ENCODE measurements at places on chromosomes 4 and X.

DNA sequence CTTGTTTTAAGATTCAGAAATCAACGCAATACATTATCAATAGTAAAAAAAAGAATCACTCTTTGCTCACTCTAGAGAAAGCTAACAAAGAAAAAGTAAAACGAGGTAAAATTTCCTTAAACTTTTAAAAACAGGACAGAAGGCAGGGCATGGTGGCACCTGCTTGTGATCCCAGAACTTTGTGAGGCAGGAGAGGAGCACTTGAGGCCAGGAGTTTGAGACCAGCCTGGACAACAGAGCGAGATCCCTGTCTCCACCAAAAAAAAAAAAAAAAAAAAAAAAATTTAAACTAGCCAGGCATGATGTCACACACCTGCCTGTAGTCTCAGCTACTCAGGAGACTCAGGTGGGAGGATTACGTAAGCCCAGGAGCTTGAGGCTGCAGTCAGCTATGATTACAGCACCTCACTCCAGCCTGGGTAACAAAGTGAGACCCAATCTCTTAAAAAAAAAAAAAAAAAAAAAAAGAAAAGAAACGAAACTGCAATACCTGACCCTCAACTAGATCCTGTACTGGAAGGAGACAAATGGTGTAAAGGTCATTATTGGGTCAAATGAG is 3.5 kb downstream of the CCNI start:
- DNase-seq: peak; percentile 11

DNA sequence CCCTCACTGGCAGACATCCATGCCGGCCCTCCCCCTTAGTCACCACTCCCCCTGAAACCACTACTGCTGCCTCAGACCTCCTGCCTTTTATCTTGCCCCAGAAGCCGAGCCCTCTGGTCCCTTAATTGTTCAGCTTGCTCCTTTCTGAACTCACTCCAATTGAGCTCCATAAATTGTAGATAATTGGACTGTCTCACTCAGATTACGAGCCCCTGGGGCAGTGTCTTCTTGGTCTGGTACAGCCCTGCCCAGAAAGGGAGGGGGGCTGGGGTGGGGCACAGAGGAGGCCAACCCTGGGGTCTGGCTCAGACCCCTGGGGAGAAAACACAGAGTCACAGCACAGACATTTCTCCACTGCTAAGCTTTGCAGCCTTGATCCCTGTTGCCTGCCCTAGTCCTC is 39.4 kb downstream of the NALF2 start:
- no peak for DNase-seq

GRCh38 chr4:158778712-158779111 is 9.9 kb downstream of the FNIP2 start:
- DNase-seq: no peak

DNA sequence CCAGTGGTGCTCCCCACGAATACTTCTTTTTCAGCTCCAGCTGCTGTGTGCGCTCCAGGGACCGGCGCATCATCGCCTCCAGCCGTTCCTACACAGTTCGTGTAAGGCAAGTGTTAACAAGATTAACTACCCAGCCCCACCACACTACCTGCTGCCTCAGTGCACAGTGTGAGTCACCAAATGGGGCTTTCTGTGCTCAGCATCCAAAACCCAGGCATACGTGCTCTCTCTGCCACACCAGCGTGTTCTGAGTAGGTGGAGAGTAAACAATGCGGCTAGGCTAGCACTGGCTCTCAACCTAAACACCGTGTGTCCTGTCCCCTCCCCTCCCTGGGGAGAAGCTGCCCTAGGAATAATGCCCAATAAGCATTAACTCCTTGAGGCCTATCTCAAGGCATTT is 60.0 kb downstream of the MAP7D2 start:
- DNase-seq: no peak

DNA sequence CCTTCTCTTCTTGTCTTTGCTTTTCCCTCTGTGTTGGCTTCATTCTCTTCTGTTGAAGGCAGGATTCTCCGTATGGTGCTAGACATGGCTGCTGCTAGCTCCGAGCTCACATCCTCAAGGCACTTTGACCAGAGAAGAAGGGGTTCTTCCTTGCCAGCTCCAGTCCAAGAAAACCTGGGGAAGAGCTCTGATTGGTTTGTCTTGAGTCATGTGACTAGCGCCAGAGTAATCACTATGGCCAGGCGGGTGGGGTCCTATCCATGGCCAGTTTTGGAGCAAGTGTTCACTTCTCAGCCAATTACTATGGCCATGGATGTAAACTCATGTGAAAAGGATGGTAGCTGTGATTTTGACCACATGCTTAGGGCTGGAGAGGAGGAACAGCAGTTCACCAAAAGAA is 74.2 kb downstream of the CT47B1 start:
- DNase-seq: no peak

- DNase-seq: no peak
Observed at GRCh38 chr4:19531906-19532848, 719.5 kb upstream of the SLIT2 start.

- no peak for DNase-seq
Observed at GRCh38 chr4:188430384-188430783, 291.1 kb downstream of the TRIML1 start.

DNA sequence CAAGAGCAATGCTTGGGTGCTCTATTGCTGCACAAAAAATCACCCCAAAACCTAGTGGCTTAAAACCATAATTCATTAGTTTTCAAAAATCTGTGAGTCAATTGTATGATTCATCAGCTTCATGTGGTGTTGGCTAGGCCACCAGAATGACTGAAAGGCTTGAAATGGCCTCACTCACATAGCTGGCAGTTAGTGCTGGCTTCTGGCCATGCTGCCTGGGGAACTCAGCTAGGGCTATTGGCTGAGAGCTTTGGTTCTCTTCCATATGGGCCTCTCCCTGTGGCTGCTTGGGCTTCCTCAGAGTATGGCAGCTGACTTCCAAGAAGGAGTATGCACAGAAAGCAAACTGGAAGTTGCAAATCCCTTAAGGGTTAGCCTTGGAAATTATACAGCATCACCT is 3.1 kb upstream of the MTMR1 start:
- no peak for DNase-seq

DNA sequence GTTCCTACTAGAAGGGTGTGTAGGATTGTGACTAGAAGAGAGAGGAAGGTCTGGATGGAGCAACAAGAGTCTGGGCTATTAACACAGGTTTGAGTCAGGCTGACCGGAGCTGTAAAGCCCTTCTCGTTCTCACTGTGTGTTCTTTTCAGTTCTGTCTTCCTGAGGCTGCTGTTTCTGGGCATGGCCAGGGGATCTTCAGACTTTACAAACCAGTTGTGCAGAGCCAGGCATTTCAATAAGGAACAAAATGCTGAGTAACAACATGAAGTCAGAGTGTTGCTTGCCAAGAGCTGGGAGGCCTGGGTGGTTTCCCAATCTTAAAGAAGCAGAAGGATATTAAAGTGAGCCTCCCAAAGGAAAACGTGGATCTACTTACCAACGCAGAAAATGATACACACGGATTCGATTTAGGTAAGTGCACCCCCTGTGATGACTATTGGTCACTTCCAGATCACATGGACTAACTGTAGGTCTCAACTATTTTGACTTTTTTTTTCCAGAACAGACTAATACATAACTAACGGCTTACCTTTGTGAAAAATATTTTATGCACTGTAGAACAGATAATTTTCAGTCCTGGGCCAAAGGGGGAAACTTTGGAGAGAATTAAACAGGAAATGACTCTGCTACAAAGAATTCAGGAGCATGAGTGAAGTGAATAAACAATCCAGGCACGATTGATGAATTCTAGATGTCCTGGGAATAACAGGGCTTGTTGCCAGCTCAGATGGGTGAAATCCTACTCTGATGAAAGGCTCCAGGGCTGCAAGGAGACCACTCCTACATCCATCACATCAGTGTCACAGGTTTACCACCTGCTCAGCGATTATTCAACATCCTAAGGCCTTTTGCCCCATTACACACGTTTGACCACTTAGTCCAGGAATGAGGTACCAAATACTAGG is 94.5 kb downstream of the ANXA3 start:
- DNase-seq: peak; percentile 80

GRCh38 chrX:95063554-95063953 is 1389.5 kb downstream of the FAM133A start:
- DNase-seq: no peak

- DNase-seq: no peak
Observed at GRCh38 chr4:108450236-108450898, 170.0 kb upstream of the RPL34 start.

- no peak for DNase-seq
Observed at GRCh38 chr4:74335341-74336021, 27.2 kb downstream of the EPGN start.

DNA sequence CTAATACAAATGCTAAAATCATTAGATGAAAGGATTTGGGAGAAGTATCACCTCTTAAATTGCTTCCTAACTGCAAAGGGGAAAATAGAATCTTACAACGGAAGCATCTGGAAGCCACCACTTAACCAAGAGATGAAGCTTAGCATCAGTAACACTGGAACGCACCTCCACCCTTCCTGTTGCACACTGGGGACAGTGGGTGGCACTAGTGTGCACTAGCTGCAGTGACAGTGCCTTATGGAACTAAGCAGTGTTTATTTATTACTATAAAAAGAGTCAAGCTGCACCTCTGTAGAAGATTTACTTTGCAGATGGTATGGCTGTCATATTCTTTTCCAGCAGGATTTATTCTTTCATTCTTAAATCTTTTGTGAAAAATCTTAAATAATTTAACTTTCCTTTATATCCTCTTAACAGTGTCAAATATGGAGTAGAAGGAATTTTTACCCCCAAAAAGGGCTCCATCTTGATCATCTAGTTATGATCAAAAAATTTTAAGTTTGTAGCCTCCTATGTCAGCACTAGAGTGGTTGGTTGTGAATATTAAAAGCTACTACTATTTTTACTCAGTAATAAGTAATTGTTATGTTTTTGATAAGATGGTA is 76.7 kb downstream of the SCD5 start:
- peak; percentile 15 for DNase-seq

DNA sequence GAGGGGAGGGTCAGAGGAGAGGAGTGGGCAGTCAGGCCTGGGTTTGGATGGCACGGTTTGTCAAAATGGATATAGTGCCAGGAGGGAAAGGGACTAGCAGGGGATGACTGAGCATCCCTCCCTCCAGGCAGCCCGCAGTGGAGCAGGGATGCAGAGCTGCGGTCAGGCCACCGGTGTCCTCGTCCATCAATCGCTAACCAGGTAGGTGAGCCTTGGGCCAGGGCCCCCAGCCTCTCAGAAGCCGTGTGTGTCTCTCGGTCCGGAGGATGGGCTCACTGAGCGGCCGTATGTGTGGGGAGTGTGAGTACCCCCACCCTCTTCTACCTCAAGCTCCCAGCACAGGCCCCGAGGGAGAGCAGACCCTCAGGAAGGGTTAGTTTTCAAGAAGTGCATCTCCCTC is 538 bp upstream of the CYTL1 start:
- no peak for DNase-seq

DNA sequence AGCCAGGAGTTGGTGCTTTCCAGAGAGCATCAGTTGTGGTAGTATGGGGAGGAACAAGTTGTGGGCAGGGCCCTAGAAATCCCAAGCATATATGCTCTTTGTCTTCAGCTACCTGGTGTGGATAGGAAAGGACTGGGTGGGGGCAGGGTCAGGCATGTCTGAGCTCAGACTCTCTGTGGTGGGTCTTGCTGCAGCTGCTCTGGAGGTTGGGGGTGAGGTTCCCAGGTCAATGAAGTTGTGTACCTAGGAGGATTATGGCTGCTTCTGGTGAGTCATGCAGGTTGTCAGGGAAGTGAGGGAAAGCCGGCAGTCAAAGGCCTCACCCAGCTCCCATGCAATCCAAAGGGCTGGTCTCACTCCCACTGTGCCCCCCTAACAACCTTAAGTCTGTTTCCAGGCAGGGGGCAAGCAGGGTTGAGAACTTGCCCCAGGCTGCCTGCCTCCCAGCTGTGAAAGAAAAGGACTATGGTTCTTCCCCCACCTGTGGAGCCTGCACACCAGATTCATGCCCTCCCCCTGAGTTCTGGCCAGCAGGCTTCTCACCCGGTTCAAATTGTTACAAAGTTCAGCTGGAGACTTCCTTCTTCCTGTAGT is 30.4 kb upstream of the QRFPR start:
- no peak for DNase-seq

Measured in erythroblast (primary cell).